Activated CD8-positive, alpha-beta memory T cell treated with anti-CD3 and anti-CD28 coated beads for 4 hours (primary cell): ENCODE measurements at places on chromosomes 4 and X.

- no peak for DNase-seq
These were observed 386.1 kb upstream of the CNKSR2 start for GRCh38 chrX:20988118-20988517.

- no peak for DNase-seq
These were observed 27.4 kb downstream of the GK start for GRCh38 chrX:30680618-30681017.

- no peak for DNase-seq
These were observed 138.9 kb upstream of the PSAPL1 start for GRCh38 chr4:7573576-7574091.

DNA sequence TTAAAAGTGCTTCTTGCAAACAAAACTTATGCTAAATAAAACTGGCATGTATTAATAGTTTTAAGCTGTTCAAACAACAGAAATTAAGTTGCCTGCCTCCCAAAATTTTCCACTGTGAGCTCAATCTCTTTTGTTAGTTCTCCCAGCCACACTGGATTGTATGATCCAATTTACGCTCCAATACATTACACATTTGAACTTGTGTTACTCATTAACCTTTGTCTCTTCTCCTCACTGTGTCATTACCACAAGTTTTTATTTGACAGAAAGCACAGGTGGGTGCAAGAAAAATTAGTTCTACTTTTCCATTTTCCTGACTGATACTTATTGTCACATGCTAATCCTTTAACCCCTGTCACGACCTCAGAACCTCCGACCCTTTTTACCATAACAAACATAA, 55.5 kb downstream of the SHISA3 start:
- no peak for DNase-seq

DNA sequence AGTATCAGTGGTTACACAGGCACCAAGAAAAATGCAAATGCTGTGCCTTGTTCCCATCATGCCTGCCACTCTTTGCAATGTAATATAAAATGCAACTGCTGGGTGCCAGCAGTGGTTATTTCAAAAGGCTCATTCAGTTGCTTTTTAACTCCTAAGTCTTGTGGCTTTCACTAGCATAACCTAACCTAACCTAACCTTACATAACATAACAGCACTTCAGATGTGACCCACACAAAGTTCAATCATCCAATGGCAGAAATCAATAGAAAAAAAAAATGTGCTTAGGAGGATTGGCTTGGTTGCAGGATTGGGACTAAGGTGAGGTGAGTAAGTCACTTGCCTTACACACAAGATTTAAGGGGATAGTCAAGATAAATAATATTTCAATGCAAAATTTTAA, 60.2 kb upstream of the VMA21 start:
- DNase-seq, result no peak

GRCh38 chr4:143482840-143483239, 30.7 kb upstream of the SMARCA5 start:
- no peak for DNase-seq

- no peak for DNase-seq
These were observed 10.3 kb downstream of the EGFL6 start for GRCh38 chrX:13579661-13580060.

DNA sequence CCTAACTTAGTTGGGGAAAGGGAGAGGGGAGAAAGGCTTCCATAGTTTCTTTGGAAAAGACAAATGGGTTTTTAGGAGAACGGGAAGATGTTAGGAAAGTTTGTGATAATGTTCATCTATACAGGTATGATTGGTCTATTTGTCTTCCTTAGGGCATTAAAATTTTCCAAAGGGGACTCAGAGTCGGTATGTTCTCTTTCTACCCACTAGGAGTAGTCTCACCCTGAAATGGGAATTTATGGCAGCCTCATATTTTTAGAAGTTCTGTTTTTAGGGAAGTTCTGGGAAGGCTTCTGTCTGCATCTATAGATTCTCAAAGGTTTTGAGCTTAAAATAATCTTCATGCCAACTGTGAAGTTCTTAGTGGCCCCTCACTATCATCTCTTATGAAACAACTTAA, 637.3 kb downstream of the ADGRL3 start:
- DNase-seq, result no peak

- no peak for DNase-seq
These were observed 189.1 kb upstream of the ATP6AP2 start for GRCh38 chrX:40391662-40392061.

DNA sequence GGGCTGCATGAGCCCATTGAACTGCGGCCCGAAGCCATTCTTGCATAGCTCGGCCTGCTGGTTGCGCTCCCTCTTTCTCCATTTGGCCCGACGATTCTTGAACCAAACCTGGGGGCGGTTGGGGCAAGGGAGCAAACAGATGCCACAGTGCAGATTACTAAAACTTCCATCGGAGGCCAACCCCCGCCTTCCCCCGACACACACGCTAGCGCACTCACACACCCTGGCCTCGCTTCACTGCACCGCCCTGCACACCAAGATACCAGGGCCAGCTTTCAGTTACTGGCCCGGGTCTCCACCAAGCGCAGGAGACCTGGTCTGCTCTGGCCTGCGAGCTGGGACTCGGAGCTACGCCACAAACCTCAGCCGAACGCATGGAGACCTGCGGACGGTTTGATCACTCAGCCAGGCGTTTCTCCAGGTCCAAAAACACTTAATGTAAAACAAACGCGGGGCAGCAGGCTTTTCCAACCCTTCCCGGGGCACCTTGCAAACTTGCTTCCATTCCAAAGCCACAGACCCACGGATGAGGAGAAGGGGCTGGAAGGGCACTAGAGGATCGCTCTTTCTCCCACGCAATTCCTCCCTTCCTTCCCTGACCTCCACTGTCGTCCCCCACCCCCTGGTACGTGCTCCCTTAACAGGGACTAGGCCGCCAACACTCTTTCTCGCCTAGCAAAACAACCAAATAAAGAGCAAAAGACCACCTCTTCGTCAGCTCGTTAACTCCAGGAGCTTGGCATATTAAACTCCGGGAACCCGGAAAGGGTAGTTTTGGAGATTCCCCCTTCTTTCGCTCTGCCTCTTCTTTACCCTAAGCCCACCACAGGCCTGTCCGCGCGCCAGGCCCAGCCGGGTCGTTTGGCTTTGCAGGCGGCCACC, 4.1 kb downstream of the PITX2 start:
- no peak for DNase-seq

GRCh38 chr4:184891816-184892397, 66.1 kb upstream of the ACSL1 start:
- no peak for DNase-seq

- no peak for DNase-seq
These were observed 33.6 kb upstream of the CCNG2 start for GRCh38 chr4:77123411-77123810.

DNA sequence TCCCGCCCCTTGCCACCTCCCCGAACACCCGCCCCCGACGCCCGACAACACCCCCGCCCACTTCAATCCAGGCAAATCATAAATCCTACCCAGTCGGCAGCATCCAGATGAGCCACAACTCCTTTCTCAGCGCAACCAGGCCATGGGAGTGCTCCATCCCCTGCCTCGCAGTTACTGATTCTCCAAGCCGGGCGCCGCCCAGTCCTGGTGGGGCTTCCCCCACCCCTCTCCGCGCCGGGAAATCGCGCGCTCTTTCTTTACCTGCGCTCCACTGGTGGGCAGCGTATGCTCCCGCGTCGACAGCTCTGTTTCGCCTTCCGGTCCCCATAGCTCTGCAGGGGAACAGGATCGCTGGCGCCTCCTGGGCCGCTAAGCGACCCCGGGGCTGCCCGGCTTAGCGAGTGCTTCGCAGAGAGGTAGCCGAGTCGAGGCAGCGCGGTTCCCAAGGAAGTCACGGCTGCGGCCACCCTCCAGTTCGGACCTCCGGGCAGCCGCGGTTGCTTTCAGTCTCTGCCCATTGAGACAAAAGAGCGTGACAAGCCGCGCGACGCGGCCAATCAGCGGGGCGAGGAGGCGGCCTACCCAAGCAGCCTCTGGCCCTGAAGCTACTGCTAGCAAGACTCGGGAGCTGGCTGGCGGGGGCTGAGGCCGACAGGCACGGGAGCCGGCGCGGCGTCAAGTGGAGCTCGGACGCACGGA, 43.7 kb upstream of the TMSB15B start:
- DNase-seq, result no peak

- DNase-seq, result no peak
These were observed 46.7 kb upstream of the WDR1 start for GRCh38 chr4:10163296-10163695.

DNA sequence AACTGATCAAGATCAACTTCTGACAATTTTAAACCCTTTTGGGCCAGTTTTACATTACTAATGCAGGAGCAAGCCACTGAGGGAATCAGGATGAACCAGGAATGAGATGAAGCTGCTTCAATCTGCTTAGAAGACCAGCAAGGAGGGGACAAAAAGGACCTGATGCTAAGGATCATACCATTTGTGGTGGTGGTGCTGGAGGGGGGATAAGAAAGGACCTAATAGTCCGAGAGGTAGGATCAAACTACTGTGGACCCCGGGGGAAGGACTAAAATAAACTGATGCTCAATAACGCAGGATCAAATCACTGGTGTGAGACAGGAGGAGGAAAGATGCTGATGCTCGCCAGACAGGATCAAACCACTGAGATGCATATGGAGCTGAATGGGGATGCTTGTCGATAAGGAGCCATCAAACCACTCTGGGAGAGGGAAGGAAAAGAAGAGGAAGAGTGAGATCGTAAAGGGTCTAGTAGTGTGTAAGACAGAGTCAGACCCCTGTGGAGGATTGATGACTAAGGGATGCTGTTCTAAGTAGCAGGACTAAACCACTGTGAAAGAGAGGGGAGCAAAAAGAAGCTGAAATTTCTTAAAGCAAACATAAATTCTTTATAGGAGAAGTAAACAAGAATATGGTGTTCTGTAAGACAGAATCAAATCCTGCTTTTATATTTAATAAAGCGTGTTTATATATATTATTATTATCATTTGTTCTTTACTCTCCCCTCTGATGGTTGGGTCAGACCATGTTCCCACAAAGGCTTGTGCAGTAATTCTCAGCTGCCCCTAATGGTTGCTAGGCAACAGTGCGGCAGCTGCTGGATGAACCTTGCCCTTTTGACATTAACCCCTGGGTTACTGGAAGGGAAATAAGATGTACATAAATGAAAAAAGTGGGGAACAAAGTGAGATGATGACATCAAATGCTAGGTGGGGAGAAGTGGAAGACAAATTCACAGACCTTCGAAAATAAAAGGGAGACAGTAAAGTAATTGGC, 432.5 kb upstream of the FGF16 start:
- no peak for DNase-seq

GRCh38 chr4:68267433-68267944, 22.0 kb upstream of the TMPRSS11B start:
- no peak for DNase-seq

DNA sequence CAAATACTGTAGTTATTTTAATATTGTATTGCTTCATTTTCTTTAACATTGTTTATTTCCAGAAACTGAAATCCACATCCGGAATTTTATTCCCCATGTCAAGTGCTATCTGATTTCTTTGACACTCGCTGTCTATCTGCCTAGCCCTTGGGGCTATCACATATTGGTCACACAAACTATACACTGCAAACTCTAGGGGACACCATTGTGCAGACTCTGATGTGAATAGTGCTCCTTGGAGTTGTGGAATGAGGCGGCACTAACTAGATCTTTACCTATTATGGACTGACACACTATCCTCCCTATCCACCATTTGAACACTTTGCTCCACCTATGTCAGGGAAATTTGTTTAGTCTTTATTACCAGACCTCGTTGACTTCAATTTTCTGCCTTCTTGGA, 534.5 kb downstream of the GLUD2 start:
- DNase-seq, result no peak

- DNase-seq, result no peak
These were observed 355.7 kb upstream of the GNPDA2 start for GRCh38 chr4:45082101-45082500.

GRCh38 chr4:174069848-174070330, 213.6 kb downstream of the FBXO8 start:
- DNase-seq, result no peak

- DNase-seq, result no peak
These were observed 45.1 kb upstream of the TLR2 start for GRCh38 chr4:153638999-153639398.

GRCh38 chr4:140044337-140044902, 109.6 kb downstream of the MAML3 start:
- DNase-seq, result no peak

- DNase-seq, result no peak
These were observed 223.0 kb upstream of the EPHA5 start for GRCh38 chr4:65893271-65893670.

- no peak for DNase-seq
These were observed 6.7 kb upstream of the MXD4 start for GRCh38 chr4:2268357-2269205.

DNA sequence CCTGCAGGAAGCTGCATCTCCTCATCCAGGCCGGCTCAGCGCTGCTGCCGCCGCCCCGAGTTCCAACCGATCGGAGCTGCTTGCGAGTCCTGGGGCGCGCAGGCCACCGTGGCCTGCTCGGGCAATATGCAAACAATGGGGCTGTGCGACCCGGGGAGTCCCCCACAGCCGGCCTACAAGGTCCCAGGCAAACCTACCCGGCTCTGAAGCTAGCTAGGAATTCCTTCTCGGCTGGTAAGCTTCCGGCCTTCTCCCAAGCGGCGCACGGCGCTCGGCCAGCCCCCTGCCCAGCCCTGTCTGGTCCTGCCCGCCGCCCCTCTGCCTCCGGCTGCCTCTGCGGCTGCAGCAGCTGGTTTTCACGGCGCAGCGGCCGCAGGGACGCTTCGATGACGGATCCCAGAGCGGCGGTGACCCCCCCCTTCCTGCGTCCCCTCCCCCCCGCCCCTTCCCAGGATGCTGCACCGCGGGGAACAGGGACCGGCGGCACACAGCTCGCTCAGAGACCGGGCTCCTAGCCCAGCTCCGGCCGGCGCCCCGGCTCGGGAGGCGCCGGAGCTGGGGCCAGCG, 59.4 kb downstream of the TSC22D3 start:
- no peak for DNase-seq

GRCh38 chr4:24887881-24888430, 24.9 kb downstream of the CCDC149 start:
- no peak for DNase-seq

- no peak for DNase-seq
These were observed 66.4 kb upstream of the HHIP start for GRCh38 chr4:144579411-144580030.

DNA sequence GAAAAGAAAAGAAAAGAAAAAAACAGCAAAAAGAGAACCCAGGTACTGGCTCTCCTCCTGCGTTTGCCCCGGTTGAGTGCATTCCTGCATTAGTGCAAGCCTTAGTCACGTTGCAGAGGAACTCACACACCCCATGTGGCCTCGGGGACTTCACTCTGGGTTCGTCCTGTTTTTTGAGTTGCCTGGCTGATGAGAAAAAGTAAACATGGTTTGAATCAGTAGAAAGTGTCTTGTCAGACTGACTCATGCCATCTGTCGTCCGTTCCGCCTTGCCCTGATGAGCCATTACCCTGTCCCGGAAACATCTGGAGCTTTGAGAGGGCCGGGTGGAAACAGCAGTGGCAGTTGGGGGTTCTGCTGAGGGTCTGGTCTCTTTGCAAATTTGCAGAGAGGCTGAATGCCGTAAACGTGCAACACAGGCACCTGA, 16.3 kb downstream of the CD99 start:
- no peak for DNase-seq

- no peak for DNase-seq
These were observed 103.5 kb downstream of the LDB2 start for GRCh38 chr4:16794816-16795445.
